Muscle of back (tissue), 13 donors: ENCODE measurements at places on chromosomes 5 and 9.

GRCh38 chr5:33282157-33282556 is 158.6 kb upstream of the TARS1 start:
- DNase-seq, result no peak

DNA sequence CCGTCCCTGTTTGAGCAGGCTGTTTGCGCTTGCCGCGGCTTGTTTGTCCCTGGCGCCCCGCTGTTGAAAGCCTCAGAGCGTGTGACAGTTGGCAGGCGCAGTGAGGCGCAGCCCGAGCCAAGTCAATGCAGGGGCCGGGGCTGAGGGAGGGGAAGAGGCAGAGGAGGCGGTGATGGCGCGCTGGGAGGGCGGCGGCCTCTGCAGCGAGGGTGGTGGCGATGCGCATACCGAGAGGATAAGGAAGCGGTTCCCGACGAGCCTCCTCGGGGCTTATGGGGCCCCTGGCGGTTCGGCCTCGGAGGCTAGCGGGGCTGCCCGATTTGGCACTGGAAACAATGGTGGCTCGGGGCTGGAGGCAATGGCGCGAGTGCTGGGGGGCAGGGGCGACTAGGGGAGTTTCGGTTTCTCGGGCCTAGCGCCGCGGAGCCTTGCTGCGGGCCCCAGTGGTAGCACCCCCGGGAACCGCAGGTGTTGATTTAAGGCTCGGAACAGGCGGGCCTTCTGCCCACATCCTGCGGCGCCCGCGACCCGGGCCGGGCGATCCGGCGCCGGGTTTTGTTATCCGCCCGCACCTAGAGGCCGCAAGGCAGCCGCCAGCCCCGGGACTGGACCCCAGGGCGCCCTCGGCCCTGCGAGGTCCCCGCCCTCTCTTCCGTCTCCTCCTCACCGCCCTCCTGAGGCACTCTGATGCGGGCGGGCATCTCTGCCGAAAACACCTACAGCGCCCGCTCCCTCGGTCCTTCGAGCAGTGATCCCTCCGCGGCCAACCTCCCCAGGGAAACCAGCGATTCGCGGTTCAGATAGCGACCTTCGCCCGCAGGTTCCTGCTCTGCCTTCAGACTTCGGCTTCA is 947 bp upstream of the LNPEP start:
- peak; percentile 97 for DNase-seq

DNA sequence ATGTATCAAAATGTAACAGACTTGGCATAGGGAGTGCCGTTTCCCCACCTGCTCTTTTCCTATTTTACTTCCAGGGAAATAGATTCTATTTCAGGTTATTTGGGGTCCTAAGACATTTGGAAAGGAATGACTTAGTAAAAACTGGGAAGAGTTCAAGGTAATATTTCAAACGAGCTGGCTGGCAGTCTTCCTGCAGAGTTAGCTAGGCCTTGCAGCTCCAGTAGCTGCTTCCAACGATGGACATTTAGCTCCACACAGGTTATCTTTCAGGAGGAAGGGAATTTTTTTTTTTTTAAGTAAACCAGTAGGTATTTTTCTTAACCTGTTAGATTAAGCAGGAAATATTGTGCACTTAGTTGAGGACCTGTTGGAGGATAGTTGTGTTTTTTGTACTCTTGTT is 45.2 kb downstream of the TLE4 start:
- no peak for DNase-seq

DNA sequence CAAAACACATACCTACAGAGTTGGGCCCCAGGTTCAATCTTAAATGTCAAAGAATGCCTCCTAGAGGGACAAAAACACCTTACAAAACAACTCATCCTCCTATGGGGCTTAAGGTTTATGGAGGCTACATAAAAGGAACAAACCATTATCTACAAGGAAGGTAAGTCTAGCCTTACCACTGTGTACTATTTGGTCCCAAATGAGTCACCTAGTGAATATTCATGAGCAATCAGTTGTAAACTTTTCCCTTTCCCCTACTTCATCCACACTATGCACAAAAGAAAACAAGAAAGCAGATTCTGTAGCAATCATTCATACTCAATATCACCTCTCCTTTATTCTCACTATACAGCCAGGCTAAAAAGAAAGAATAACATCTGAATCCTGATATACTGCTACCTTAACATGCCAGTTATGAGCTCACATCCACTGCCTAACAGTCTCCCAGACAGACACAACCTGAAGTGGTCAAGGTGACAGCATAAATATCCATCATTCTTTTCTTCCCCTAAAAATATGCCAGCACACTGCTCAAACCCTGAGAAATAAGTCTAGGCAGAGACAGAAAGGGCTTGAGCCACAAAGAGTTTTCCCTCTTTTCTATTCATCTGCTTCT is 6.2 kb downstream of the OXCT1 start:
- DNase-seq, result no peak

DNA sequence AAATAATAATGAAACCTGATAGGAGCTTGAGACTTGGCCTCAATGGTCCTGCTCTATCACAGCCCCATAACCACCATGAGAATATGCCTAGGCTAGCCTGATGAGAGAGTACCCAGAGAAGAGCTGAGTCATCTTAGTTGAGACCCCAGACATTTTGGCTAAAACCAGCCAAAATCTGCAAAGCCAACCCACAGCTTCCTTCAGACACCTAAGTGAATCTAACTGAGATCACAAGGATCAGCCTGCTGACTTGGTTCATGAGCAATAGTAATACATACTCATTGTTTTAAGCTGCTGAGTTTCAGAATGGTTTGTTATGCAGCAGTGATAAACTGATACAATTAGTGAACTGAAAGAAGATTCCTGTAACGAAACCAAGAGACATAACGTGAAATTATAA is 473.7 kb upstream of the PTGER4 start:
- no peak for DNase-seq

GRCh38 chr5:73969195-73970036 is 343.4 kb downstream of the ARHGEF28 start:
- DNase-seq, result no peak

DNA sequence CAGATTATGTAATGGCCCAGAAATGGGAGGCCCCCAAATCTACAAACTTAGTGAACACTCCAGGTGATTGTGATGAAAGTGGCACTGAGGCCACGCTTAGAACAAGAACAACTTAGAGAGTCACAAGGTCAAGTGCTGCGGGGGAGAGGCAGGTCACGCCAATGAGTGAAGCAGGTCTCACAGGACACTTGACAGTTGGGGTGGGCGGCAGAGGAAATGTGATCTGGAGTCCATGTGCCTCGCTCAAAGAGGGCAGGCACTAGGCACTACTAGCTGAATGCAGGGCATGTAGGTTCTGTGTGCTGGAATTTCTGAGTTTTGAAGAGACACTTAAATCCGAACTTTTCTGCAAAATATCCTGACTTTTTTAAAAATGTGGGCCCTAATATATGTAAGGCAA is 193.2 kb upstream of the RORB start:
- no peak for DNase-seq

DNA sequence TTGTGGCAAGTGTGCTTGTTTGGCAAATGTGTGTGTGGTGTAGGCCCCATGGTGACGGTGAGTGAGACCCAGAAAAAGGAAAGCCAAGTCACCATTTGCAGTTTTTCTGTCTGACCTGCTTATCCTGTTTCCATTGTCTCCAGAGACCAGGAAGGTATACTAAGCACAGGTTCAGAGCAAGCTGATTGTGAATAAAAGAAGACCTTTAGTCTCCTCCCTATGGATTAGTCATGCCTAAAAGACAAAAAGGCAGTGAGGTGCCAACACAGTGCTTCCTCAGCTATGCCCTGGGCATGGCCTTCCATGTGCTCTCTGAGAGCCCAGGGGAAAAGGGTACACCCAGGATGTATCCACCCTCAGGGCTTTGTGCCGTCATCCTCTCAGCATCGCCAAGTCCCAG is 49.2 kb upstream of the SHOC1 start:
- DNase-seq, result no peak

GRCh38 chr9:98627296-98627695 is 81.4 kb downstream of the GABBR2 start:
- DNase-seq, result peak; percentile 6

DNA sequence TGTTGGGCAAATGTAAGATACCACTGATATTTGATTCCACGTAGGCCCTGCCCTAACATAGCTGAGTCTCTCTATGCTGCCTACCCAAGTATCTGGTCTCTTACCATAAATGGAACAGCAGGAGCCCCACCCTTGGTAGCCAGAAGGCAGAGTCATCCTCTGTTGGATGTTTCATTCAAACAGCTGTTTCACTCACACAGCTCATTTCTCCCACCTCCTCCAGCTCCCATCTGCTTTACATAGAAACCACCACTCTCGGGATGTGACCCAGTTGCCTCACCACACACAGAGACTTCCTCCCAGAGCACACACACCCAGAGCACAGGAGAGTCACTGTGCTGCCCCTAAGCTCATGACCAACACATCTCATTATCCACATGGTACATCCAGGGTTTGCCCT is 165.3 kb downstream of the TMEM167A start:
- no peak for DNase-seq

GRCh38 chr9:136436055-136436634 is 3.5 kb downstream of the INPP5E start:
- DNase-seq, result no peak

- no peak for DNase-seq
Measured at GRCh38 chr9:136605988-136606660, 56.6 kb upstream of the EGFL7 start.

GRCh38 chr5:149887622-149888183 is 56.9 kb downstream of the PDE6A start:
- no peak for DNase-seq

DNA sequence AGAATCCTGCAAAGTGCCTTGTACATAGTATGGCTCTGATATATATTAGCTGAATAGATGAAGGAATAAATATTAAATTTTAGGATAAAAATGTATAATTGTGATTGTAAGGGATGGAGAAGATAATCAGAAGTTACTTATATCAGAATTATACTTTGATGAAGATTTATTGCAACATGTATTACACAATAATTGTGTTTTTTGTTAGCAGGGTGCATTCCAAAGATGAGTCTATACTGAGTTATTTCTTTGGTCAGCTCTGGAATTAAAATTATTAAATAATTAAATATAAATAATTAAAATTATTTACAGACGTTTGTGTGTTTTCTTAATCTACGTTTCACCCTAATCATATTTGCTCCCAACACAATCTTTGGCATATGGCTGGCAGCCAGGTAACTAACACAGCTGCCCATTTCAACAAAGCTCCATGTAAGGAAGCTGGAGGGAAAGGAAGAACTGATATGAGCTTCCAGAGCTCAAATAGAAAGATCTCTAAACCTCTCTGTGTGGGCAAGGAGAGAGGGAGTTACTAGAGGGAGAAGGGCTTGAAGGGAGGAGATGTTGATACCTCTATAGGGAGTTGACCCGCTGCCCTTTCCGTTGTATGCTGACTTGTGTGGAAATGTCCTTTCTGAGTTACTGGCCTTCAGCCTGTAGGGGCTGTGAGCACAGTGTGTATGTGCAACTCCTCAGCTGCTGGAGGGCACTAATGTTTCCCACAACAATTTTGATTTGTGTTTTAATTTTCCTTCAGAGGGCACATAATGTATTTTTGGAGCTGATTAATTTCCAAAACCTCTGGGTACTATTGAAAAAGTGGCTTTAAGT is 403.4 kb downstream of the MAN2A1 start:
- DNase-seq, result no peak

DNA sequence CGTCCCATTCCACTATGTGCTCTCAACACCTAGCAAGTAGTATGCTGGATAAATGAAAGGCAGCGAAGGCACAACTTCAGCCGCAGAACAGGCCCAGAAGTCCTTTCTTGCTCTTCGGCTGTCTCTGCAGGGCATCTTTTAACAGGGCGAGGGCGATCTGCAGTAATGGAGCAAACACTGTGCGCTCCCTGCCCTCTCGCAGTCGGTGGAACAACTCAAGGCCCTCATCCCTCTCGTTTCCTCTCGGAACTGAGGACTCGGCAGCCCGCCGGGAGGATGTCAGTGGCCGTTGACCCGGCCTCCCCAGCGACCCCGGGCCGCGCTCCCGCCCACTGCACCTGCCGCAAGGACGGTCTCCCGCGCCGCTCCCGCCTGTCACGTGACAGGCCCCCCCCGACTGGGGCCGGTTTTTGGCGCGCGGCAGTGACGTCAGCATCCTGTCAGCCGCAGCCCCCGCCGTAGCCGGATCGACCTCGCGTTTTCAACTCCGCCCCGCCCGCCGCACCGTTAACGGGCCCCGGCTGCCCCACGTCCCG is 1.1 kb downstream of the ZNF367 start:
- DNase-seq, result peak; percentile 90

GRCh38 chr5:100595152-100595811 is 60.1 kb downstream of the FAM174A start:
- peak; percentile 47 for DNase-seq

- DNase-seq, result no peak
Measured at GRCh38 chr9:129283291-129283691, 105.2 kb upstream of the IER5L start.

DNA sequence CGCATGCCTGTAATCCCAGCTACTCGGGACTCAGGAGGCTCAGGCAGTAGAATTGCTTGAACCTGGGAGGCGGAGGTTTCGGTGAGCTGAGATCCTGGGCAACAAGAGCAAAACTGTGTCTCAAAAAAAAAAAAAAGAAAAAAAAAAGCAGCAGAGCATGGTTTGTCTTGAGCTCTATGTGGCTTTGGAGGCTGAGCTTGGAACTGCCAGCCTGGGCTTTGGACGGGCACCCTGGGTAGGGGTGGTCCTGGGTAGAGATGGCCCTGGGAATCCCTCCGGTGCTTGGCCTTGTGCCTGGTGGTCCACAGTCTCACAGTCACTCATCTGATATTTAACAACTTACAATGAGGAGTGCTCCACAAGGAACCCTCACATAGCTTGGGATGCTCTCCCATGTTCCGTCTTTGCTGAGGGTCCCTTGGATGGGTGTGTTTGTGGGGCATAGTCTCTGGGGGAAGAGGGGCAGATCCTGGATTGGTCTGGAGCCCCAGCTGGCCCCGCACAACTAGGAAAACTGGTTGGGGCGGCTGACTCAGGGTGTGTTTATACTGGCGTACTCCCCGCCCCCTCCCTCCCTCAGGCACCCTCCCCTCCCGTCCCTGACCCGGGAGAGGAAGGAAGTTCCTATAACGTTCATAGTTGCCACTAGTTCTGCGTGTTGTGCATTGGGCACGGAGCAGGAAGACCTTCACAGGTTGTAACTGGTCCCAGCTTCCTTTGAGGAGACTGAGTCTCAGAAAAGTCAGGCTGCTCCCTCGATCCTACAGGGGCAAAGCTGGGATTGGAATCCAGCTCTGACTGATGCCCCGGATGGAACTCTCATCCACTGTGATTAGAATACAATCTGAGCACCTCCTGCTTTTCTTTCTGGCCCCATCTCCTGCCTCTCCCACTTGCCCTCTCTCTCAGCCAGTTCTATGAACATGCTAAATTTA is 11.2 kb downstream of the IER5L start:
- peak; percentile 59 for DNase-seq

- DNase-seq, result no peak
Measured at GRCh38 chr5:151382576-151382975, 35.2 kb upstream of the SLC36A2 start.

DNA sequence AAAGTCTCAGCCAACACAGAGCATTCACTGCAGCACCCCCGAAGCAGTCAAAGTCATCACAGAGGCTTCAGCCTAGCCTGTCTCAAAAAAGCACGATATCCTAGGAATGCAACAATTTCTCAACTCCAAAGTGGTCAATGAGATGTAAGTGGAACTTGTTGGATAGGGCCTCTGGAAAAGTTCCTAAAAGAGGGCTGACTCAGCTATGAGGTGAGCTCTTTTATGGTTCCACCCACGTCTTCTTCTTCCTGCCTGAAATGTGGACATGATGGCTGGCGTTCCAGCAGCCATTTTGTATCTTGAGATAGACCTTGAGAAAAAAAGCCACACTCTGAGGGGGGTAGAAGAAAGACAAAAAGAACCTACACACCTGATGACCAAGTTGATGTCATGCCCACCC is 32.5 kb upstream of the TRIO start:
- no peak for DNase-seq
